ENCODE measurements at places on chromosomes 6 and 20.

- DNase-seq, result no peak
Measured at GRCh38 chr6:34970957-34971356, 81.9 kb downstream of the ANKS1A start.

GRCh38 chr6:17417817-17418216 is 24.4 kb downstream of the CAP2 start:
- no peak for DNase-seq

GRCh38 chr6:75884822-75885221 is 135.8 kb downstream of the MYO6 start:
- no peak for DNase-seq

DNA sequence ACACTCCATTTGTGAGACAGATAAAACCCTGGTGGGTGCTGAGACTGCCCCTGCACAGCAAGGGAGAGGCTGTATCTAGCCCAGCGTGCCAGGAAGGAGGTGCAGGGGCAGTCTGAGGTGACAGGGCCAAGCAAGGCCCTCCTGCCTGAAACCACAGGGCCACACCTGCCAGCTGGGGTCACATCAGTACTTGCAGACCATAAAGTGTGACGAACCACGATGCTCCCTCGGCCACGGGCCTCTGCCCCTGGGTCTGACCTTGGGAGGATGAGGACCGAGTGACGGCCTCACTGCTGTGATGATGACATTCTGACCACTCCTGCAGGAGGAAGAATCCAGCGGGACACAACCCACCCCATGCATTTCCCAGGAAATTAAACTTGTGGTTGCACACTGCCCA is 75.1 kb downstream of the NINL start:
- DNase-seq, result no peak

GRCh38 chr6:42099340-42100028 is 42.9 kb downstream of the C6orf132 start:
- no peak for DNase-seq
